CD4-positive, alpha-beta T cell (primary cell): ENCODE measurements at places on chromosomes 4 and X. TPM values are rescaled to one million over a fixed set of nuclear protein-coding genes. Genes with fewer than 3 reads are reported as not detected.

GRCh38 chr4:87034527-87034926 is 99.7 kb downstream of the AFF1 start:
- DNase-seq: no peak

DNA sequence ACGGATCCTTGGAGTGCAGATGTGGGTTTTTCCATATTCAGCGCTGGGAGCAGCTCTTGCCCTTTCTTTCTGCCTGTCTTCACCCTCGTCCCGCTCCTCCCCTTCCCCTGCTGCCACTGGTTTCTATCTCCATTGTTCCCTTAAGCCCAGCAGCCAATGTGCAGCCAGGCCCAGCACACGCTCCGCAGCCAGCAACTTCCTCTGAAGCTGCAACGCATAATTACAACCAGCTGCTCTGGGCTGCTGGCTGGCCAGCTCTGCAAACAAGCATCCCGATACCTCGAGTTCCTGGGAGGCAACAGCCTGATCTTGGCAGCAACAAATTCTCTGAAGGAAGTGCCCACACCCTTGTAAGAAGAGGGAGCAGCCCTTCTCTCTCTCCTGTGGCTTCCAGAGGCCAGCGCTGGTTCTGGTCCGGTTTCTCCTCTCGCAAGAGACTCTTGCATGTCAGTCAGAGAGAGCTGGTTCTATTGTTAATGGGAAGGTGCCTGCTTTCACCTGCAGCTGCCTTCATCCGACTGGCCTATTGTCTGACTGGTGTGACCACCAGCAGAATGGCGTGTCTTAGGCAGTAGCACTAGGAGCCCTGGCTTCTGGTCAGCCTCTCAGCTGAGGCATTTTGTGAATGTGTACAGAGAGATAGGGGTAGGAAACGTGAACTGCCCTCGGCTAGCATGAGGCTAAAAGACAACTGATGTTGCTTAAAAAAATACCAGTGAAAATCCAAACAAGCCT is 83.8 kb upstream of the MAML3 start:
- DNase-seq: no peak

GRCh38 chrX:78658845-78659744 is at the start of gene RTL3:
Gene RTL3 (minus strand): TSS chrX:78659328. CDS start chrX:78658420, 908 bp downstream.
- no peak for DNase-seq

GRCh38 chrX:10387011-10387410 is 230.2 kb downstream of the CLCN4 start:
- no peak for DNase-seq

FABP2 gene
- not detected for total RNA-seq

DNA sequence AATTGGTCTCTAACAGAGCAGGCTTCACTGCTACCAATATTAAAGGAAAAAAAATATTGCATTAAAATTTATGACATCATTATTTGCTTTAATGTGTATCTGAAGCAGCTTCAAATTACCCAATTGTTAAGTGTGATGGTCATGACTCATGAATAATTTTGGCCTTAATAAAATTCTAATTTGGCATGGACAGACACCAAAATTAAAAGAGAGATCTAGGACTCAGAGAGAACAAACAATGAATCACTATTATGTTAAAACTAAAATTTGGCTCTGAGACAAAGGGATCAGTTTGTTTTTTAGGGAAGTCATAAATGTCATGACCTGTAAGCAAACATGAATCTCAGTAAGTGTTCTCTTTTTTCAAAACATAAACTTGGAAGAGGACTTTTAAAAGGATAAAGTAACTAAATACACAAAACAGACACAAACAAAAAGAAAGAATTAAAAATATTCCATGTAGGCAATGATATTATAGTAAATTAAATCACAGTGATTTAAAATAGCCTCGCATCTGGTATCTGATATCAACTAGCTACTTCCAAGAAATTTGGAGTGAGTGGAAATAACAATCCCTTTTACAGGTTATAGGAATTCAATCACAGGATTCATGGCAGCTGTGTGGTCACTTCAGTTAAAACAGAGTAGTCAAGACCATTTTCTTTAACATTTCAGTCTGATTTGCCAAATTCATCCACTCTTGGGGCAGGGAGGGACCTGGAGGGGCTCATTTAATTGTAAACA is 11.6 kb downstream of the VEGFC start:
- DNase-seq: no peak

GRCh38 chr4:86498863-86499166 is 95.3 kb upstream of the PTPN13 start:
- no peak for DNase-seq

GRCh38 chrX:53163436-53163835 is 61.6 kb downstream of the KDM5C start:
- no peak for DNase-seq

DNA sequence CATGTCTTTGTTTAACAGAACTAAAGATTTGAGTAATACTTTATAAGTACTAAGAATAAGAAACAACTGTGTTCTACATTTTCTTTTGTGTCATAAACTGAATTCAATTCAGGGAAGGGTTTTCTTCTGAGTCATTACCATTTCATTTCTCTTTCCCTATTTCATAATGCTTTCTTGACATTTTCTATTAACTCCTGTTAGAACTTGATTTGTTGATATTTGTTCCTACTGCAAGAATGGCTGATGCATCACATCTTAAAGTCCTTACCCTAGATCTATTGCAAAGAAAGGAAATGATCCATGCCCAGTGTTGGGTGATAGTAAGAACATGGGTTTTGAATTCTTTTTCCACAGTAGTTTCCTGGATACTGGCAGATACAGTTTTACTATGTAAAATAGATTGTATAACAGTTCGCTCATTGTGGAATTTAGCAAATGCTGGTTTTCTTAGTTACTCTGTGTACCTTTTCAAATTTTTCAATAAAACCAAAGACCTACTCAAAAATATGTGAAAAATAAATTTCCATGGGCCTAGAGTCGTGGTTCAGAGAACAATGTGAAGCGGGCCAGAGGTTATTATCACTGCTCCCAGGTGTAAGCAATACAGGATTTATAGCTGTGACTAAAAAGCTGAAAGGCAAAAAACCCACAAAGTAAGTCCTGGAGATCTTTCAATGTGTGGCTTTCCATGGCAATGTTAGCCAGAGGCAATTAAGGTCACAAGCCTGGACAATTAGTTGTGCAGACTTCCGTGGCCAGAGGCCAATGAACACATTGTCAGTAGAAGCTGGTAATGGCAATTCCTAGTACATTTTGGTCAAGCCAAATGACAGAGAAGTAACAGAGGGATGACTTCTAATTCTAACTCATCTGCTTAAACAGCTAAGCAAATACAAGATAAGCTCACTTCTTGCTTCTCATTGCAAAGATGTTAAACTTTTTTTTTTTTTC is 127.3 kb upstream of the FAT4 start:
- DNase-seq: no peak

MFAP3L gene
- 0.59 TPM for total RNA-seq

GRCh38 chr4:96525898-96526297 is 686.0 kb downstream of the PDHA2 start:
- DNase-seq: no peak

- DNase-seq: no peak
Observed at GRCh38 chrX:17635231-17635630, 102.1 kb upstream of the SCML1 start.

CSAG2 gene
- not detected for total RNA-seq

SOD3 gene
- not detected for total RNA-seq

DNA sequence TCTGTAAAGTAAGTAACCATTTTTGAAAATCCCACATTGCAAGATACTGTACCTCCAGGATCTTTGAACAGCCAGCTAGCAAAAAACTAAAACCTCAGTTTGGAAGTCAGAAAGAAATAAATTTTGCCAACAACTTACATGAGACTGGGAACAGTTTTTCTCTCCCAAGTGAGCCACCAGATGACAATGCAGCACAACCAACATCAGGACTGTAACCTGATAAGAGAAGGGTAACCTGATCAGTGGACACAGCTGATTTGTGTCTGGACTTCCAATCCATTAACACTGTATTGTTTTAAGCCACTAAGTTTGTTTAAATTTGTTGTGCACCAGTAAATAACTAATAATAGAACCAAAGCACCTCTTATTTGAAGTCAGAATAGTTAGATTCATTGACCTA is 923.3 kb downstream of the FAT4 start:
- DNase-seq: no peak

VCX3A gene
- total RNA-seq: not detected

GRCh38 chr4:157172011-157172410 is 48.5 kb upstream of the GRIA2 start:
- DNase-seq: no peak

- no peak for DNase-seq
Observed at GRCh38 chrX:68942104-68942503, 113.3 kb downstream of the EFNB1 start.

MID1 gene
- not detected for total RNA-seq

GATB gene
- total RNA-seq: 3.6 TPM
